ENCODE measurements at places on chromosomes 3 and 15.

- no peak for DNase-seq
Observed at GRCh38 chr3:42230860-42231259, 35.1 kb downstream of the CCK start.

DNA sequence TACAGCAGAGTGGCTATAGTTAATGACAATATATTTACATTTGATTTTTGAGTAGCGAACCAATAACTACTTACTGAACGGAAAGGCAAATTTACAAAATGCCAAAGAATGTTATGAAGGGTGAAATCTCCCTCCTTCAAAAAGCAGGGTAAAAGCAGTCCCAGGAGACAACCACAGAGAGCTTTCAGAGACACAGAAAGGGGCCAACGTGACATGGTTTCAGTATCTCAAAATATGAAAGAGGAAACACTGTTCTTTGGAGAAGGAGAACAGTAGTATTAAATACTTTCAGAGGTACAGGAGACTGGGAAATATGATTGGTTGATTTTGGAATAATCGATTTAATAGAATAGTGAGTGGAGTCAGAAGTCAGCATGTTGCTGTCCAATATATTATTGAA, 52.3 kb upstream of the ROBO1 start:
- no peak for DNase-seq

DNA sequence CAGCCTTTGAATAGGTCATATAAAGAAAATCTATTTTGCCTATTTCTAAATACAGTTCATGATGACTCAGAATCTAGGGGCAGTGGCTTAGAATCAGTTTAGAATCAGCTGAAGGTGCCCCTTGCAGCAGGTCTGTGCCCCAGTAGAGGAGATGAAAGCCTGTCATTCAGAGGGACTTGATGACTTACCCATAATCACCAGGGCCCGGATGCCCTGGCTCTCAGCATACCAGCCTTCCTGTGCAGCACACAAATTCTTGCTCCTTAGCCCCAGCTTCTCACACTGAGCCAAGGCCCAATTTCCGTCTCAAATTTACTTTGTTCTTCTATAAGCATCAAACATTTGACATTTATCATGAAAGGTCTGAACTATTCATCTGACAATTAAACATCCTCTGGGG, 83.2 kb upstream of the EOMES start:
- no peak for DNase-seq

DNA sequence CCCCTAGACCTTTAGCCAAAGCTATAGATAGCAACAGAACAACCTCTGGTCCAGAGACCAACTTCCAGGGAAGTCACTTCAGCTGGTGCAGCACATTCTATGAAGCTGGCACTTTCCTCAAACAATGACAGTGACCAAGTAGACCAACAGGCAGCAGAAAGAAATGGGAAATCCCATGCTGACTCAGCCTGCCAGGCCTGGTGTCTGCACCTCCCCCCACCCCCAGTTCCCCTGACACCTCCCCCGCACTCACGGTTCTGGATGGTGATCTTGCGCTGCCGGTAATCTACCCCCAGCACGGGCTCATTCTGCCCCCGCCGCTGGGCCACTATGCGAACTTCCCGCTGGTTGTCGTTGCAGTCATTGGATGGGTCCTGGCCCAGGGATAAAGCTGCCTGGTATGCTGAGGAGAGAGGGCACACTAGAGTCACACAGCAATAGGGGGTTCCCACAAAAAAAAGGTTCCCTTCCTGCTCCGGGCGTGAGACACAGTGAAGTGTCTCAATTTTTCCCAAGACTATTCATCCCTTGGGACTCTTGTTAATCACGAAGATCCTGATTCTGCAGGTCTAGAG, 17.0 kb downstream of the ILDR1 start:
- DNase-seq: no peak

GRCh38 chr15:38538328-38539007, 26.1 kb downstream of the RASGRP1 start:
- DNase-seq: no peak

DNA sequence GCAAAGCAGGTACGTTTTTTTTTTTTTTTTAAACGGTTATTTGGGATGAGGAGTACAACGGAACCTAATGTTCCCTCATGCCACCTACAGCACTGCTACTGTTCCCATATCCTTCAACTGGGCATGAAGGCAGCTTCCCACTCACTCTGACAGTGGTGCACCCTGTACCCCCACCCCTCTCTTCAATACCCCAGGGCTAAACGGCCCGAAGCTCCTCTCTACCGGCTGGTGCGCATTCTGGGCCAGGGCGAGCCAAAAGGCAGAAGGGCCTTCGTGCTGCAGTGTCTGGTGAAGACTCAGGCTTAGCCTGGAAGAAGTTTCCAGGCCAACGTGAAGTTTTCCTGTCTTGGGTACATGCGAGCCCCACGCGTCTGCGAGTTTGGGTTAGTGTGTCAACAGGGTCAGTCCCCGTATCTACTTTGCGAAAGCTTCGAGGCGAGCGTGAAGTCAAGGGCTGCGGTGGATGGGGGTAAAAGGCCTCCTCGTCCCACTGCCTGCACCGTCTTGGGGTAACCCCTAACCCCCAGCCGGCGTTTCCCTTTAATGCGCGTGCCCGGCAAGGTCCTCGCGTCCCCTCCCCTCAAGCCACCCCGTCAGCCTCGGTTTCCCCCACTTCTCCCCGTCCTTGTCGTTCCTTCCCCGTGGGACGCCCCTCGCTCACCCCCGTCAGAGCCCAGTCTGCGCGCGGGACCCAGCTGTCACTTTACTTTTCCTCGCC, 765 bp upstream of the UBE2E2 start:
- no peak for DNase-seq

DNA sequence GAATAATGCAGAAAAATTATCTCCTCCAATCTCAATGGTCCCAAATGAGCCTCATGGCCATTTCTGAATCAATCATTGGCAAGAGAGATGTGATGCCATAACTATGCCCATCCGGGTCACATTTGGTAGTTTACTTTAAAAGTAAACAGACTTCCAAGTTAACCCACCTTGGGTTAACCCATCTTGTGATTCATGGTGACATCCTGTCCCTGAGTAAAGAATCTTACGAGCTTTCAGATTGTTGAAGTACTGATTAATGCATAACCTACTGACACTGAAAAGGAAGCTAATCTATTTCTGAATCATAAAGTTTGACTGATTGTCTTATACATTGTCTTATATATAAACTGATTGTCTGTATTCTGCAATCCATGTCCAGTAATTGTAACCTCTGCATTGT, 467.2 kb upstream of the AGTR1 start:
- no peak for DNase-seq

- no peak for DNase-seq
Observed at GRCh38 chr3:150519026-150519425, 27.3 kb downstream of the SERP1 start.

GRCh38 chr3:177647341-177647740, 450.1 kb upstream of the TBL1XR1 start:
- no peak for DNase-seq

DNA sequence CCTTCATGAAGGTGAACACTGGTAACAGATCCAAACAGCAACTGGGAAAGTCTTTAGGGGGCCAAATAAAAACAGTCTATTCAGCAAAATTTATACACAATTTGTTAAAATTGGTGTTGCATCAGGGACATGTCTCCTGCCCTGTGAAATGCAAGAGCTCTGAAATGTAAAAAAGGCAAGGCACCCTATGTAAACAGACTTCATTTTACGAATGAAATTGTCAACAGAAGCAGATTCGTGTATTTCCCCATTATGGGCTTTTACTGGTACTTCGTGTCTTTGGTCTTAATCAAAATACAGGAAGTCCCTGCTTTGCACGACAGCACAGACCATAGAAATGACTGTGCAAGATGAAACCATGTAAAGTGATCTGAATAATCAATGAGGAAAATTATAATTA, 127.3 kb upstream of the THBS1 start:
- no peak for DNase-seq

GRCh38 chr3:17964108-17964507, 221.7 kb upstream of the TBC1D5 start:
- DNase-seq: no peak

- DNase-seq: no peak
Observed at GRCh38 chr3:175118382-175118941, 259.3 kb downstream of the NAALADL2 start.

DNA sequence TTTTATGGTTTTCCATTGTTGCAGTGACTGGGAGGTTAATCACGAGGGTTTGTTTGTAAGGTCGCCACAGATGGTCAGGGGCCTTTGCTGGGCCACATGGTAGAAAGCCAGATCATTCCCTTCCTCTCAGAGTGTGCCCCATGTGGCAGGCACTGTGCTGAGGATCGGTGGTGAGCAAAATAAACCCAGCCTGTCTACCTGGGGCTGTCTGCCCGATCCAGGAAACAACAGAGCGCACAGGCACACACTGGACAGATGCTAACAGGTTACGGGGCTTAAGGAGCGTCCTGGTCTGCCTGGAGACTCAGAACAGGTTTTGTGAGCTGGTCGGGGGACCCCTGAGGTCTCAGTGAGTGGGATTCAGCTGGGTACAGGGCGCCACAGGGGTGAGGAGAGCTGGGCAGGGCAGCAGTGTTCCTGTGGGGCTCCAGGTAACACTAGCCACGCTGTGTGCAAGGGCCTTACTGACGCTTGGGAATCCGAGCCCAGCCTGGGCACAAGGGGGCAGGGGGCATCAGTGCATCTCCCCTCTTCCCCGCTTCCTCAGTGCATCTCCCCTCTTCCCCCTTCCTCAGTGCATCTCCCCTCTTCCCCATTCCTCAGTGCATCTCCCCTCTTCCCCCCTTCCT, 136.4 kb downstream of the DNAJB8 start:
- no peak for DNase-seq

DNA sequence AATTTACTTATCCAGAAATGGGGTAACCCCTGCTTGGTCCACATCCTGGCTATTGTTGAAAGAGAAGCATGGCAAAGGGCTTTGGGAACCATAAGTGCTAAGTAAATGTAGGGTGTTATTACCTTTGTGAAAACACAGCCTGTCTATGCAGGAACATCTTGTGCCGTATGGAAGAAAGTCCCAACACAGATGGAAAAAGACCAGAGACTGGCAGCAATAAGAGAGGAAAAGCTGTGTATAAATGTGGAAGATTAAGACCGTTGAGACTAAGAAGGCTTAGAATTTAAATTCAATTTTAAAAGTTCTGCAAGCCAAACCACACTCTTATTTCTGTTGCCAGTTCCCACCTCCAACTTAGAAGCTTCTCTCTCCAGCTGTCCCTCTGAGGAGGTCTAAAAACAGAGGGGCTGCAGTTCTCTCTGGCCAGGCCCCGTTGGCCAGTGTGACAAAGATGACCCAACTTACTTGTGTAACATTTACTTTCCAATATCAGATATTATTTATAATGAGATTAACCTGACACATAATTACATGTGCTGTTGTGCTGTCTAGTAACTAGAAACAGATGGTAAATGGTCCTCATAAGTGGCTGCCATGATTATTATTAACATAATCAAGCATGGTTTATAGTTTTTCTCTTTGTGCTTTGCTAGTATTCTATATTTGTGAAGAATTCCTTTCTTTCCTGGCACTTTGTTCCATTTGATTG, 7.0 kb downstream of the MINDY4B start:
- no peak for DNase-seq

DNA sequence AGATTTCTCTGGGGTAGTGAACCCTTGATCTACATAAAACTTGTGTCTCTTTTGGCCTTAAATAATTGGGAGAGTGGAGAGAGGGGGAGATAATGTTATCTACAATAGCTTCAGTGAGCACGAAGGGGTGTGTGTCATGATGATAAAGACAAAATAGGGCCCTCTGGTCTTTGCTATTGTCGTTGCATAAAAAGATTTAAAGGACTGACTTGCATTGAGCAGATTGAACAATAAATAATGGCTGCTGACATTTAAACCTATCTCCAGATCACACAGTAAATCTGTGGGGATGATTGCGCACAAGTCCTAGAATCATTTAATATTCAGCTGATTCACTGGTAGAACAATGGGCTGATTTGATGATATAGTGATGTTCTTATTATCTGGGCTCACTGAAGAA, 71.3 kb upstream of the GAP43 start:
- DNase-seq: no peak

GRCh38 chr3:37611771-37612170, 249.9 kb upstream of the CTDSPL start:
- no peak for DNase-seq

Data from T1000 (cell line).